HuH-7 (cell line): ENCODE measurements at places on chromosomes 2 and 18.

GRCh38 chr2:130922417-130922816, 85.7 kb downstream of the ARHGEF4 start:
- no peak for DNase-seq

DNA sequence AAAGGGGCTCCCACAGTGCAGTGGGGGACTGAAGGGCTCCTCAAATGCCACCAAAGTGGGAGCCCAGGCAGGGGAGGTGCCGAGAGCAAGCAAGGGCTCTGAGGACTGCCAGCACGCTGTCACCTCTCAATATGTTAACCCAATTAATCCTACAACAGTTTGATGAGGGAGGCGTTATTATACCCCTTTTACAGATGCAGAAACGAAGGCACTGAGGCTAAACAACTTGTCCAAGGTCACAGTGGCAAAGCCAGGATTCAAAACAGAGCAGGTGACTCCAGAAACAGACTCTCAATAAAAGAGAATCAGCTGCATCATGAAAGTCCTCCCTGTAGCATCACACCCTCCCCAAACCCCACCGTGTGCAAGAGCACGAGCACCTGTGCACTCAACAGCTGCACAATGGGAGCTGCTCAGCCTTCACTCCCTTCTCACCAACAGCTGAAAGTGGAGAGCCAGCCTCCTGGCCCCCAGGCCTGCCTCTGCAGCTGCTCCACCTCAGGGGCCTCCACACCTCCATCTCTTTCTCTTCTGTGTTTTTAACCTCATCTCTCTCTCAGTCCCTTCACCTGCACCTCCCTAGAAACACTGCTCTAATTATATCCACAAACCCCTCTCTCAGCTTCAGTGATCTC, 8.1 kb downstream of the NPC1 start:
- no peak for DNase-seq

DNA sequence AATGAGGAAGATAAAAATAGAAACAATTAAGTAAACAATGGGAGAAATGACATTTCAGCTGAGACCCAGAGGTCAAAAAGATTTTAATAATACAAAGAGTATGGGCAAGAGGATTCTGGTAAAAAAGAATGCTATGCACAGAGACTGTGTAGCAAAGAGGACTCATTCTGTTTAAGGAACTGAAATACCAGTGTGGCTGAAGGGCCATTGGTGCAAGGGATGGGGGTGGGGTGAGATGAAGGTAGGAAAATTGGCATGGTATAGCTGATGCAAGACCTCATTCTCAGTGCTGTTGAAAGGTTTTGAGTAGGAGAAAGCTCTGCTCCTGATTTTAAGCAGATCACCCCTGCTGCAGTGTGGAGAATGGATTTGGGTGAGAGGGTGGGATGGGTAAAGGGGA, 10.8 kb downstream of the GALNT1 start:
- no peak for DNase-seq

- DNase-seq = no peak
Observed at GRCh38 chr2:86285571-86285970, 51.9 kb downstream of the REEP1 start.

- DNase-seq = no peak
Observed at GRCh38 chr2:31420936-31421335, 6.4 kb upstream of the XDH start.

DNA sequence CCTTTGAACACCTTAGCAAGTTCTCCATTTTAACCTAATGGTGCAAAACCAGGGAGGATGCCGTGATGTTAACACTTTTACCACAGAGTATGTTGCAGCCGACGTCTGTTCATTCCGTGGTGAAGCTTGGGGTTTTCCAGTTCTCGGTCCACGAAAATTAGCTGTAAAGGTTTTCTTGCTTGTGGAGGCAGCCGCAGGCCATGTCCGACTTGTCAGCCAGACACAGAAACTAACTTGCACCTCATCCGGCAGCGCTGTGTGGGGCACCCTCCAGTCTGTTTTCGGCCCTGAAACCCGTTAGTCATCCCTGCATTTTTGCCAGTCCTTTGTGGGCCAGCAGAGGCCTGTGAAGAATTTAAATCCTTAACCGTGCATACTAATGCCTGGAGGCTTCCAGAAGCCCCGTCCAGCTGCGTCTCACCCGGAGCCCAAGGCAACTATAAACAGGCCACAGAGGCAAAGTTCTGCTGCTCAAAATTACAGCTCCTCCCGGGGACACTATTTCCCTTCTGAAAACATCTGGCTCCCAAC, 70.6 kb downstream of the SH3YL1 start:
- no peak for DNase-seq

GRCh38 chr2:43344868-43345373, 118.5 kb upstream of the ZFP36L2 start:
- no peak for DNase-seq

- no peak for DNase-seq
Observed at GRCh38 chr18:36798738-36799473, 29.9 kb downstream of the TPGS2 start.
